CD4-positive, alpha-beta T cell (primary cell): ENCODE measurements at places on chromosomes 12 and 14.
A peak's percentile ranks its signal among the peaks of the same experiment; 100 is the strongest.

GRCh38 chr12:5388581-5389535, 43.0 kb upstream of the NTF3 start:
- no peak for DNase-seq

DNA sequence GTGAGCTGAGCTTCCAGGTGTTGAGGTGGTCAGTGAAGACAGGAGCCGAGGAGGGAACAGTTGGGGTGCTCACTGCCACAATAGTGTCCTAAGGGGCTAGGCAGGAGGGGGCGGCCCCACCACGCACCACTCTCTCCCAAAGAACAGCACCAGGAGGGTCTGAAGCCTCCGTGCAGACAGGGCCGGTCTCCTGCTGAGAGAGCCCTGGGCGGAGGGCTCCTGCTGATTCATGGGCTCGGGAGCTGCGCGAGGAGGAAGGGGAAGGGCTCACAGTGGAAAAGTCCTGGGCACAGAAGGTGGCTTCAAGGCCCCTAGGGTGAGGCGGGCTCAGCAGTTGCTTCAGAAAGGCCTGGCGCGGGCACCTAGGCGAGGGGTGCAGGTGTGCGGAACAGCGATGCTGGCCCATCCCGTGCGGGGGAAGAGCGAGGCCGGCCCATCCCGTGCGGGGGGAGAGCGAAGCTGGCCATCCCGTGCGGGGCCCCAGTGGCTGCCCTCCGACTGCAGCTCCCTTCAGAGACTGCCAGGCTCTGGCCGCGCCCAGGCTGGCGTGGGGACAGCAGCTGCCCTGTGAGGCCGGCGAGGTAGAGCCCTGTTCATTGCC, 176.7 kb downstream of the ADGRD1 start:
- no peak for DNase-seq

- peak; percentile 68 for DNase-seq
These were observed 62.7 kb downstream of the GALNT4 start for GRCh38 chr12:89461649-89462612.

GRCh38 chr12:122363782-122364181, 58.7 kb downstream of the CLIP1 start:
- DNase-seq: no peak

- no peak for DNase-seq
These were observed 73.3 kb downstream of the EID3 start for GRCh38 chr12:104376650-104377513.

GRCh38 chr14:76434220-76434619, 58.3 kb downstream of the ESRRB start:
- no peak for DNase-seq

- DNase-seq: no peak
These were observed 191.2 kb upstream of the LMNTD1 start for GRCh38 chr12:25744313-25744712.

DNA sequence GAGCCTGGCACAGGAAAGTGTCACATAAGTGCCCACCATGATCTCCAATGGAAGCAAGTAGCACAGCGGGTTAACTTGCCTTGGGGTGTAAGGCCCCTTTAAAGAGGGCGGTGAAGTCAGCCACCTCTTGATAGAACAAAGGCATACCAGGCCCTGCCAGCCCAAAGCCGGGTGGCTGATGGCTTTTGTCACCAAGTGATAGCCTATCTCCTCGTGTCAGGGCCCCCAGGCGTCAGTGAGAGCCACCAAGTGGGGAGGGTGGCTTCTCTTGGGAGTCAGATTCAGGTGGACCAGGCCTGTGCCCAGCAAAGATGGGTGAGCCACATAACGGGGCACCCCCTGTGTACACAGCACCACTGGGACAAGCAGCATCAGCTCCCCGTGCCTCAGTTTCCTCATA, 8.3 kb upstream of the MYL2 start:
- no peak for DNase-seq
